Ovary (tissue), 10 donors: ENCODE measurements at places on chromosomes 4 and X.

- H3K27me3 ChIP-seq = no peaks in the 10 kb centered on the region
- H3K27ac ChIP-seq = no peak overlapping the region
- no peak overlapping the region for H3K4me3 ChIP-seq
- DNase-seq = no peak
- no peaks in the 10 kb centered on the region for H3K36me3 ChIP-seq
- no peaks in the 10 kb centered on the region for H3K4me1 ChIP-seq
These were observed 203.7 kb downstream of the BMPR1B start for GRCh38 chr4:94961420-94961819.

DNA sequence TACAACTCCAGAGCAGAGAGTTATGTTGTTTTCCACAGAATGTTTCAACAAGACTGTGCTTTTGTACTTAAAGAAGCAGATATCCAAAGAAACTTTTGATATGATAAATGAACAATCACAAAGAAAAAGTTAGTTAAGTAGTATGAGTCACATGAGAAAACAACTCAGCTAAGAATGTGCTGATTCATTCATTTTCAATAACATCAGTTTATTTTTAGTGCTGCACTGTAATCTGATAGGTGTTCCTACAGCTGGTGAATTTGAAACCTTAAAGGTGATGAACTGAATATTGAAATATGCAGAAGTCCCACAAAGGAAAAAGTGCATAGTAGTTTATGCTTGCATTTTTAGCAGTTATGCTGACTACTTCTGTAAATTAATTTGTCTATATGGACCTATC lies 180.3 kb upstream of the TENM3 start:
- H3K27ac ChIP-seq = no peak overlapping the region
- no peaks in the 10 kb centered on the region for H3K4me1 ChIP-seq
- no peaks in the 10 kb centered on the region for H3K36me3 ChIP-seq
- DNase-seq = no peak
- H3K27me3 ChIP-seq = no peaks in the 10 kb centered on the region

- H3K36me3 ChIP-seq = no peaks in the 10 kb centered on the region
- no peaks in the 10 kb centered on the region for H3K4me1 ChIP-seq
- no peak overlapping the region for H3K27ac ChIP-seq
These were observed 182.7 kb upstream of the FGF16 start for GRCh38 chrX:77264490-77264889.

- DNase-seq = no peak
- H3K27ac ChIP-seq = no peak overlapping the region
- H3K4me1 ChIP-seq = peaks cover 2% of the 10 kb centered on the region
These were observed 81.3 kb downstream of the FAM53A start for GRCh38 chr4:1602655-1603412.

DNA sequence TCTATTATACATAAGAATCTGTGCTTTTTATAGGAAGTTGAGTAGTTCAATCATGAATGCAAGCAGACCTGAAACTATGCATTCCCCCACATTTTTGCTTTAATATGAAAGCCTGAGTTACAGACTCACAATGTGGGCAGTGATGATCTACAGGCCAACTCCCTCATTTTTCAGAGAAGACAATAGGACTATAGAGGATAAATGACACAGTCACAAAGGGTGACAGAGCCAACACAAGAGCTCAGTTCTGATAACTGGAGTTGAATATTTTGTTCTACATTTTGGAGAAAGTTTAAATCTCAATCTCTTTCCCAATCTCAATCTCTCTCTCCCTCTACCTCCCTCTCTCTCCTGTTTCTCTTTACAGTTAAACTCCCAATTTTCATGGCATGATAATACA lies 27.0 kb downstream of the MBNL3 start:
- no peaks in the 10 kb centered on the region for H3K4me1 ChIP-seq
- H3K27me3 ChIP-seq = no peaks in the 10 kb centered on the region
- H3K27ac ChIP-seq = no peak overlapping the region
- no peak for DNase-seq
- no peak overlapping the region for H3K4me3 ChIP-seq

GRCh38 chr4:4289597-4289940 lies 385 bp downstream of the LYAR start:
- H3K36me3 ChIP-seq = no peaks in the 10 kb centered on the region
- peak overlapping the region; percentile 77 for H3K27ac ChIP-seq
- DNase-seq = no peak
- no peaks in the 10 kb centered on the region for H3K27me3 ChIP-seq

- H3K4me1 ChIP-seq = no peaks in the 10 kb centered on the region
- no peaks in the 10 kb centered on the region for H3K27me3 ChIP-seq
- no peak overlapping the region for H3K27ac ChIP-seq
- no peaks in the 10 kb centered on the region for H3K36me3 ChIP-seq
- H3K4me3 ChIP-seq = no peak overlapping the region
These were observed 999.5 kb upstream of the PABPC4L start for GRCh38 chr4:135201081-135201480.

DNA sequence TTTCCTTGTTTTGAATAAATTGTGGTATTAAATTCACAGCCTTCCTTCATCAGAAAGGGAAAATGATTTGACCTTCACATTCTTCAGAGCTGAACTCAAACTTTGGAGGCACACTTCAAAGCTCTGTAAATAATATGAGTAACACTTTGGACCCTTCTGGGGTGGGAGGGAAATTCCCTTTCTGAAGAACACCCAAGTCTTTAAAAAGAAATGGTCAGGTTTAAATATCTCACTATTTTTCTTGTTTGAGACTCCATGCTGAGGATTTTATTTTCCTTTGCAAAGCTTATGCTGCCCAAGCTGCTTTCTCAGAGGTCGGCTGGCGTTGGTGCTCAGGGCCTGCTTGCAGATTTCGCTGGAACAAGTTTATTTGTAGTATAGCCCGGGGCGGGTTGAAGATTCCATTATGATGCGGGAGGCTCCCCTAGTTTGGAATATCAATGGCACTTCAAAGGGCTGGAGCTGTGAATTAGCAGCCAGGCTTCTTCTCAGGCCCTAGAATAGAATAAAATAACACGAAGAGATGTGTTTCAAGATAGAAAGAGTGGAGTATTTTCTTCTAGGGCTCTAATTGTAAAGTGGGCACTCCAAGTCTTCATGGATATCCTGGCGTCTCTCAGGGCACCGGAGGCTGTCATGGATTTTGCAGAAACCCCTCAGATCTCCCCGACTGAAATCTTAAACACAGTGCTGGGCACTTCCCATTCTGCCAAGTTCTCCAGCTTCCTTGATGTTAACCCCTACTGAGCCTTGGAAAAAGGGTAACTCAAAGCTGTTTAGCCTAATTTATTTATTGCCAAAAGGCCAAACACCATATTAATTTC lies 315.6 kb downstream of the GPAT3 start:
- H3K27ac ChIP-seq = no peak overlapping the region
- no peaks in the 10 kb centered on the region for H3K27me3 ChIP-seq
- no peak overlapping the region for H3K4me3 ChIP-seq
- no peak for DNase-seq
- no peaks in the 10 kb centered on the region for H3K36me3 ChIP-seq

- H3K4me3 ChIP-seq = peak overlapping the region; percentile 59
- no peaks in the 10 kb centered on the region for H3K4me1 ChIP-seq
- DNase-seq = no peak
- H3K27ac ChIP-seq = peak overlapping the region; percentile 47
- no peaks in the 10 kb centered on the region for H3K36me3 ChIP-seq
- H3K27me3 ChIP-seq = no peaks in the 10 kb centered on the region
These were observed 708 bp downstream of the BCLAF3 start for GRCh38 chrX:19990151-19990555.

DNA sequence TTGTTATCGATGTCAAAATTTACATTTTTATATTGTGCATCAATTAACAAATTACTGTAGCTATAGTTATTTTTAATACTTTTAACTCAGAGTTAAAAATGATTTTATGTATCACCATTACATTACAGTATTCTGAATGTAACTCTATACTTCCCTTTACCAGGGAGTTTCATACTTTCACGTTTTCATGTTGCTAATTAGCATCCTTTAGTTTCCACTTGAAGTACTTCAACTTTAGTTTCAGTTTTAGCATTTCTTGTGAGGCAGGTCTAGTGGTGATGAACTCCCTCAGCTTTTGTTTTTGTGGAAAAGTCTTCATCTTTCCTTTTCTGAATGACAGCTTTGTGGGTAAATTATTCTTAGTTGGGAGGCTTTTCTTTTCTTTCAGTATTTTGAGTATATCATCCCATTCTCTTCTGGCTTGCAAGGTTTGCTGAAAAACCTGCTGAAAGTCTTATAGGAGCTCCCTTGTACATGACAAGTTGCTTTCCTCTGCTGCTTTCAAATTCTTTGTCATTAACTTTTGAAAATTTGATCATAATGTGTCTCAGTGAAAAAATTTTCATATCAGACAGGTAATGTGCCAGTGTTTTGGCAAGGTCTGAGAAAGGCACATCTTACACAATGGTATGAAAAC lies 9.8 kb upstream of the CISD2 start:
- H3K27ac ChIP-seq = no peak overlapping the region
- no peaks in the 10 kb centered on the region for H3K27me3 ChIP-seq
- no peak for DNase-seq
- no peaks in the 10 kb centered on the region for H3K36me3 ChIP-seq

DNA sequence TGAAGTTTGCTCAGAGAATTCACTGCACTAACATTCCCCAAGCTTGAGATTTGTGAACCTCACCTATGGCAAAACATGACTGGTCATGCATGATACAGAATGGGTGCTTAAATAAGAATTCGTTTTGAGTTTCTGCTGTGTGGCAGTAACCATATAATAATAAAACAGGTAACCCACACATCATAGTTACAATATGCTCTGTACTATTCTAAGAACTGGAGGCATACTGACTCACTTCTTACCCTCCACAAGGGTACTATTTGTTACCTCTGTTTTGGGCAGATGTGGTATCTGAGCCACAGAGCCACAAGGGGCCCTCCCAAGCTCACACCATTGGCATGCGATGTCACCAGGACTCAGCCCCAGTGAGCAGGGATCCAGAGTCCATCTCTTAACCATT lies 17.6 kb downstream of the SLC2A9 start:
- H3K27ac ChIP-seq = no peak overlapping the region
- H3K36me3 ChIP-seq = no peaks in the 10 kb centered on the region

GRCh38 chr4:172983014-172983413 lies 185.6 kb upstream of the GALNT7 start:
- no peak overlapping the region for H3K27ac ChIP-seq
- H3K4me1 ChIP-seq = no peaks in the 10 kb centered on the region

DNA sequence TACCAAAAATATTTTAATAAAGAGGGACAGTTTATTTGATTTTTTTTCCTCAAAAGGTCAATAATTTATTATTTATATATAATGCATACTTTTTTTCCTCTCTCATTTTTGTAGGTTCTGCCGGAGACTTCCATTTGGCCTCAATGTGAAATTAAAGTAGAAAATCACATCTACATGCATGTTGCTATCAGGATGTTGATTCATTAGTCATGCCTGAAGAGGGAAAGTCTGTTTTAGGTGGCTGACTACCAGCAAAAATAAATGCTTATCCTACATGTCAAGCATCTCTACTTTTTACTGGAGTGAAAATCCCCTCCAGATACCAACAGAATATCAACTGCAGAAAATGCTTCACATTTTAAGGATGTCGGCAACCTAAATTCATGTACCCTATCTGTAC lies 41.5 kb downstream of the KIAA0232 start:
- H3K27ac ChIP-seq = no peak overlapping the region
- no peak overlapping the region for H3K4me3 ChIP-seq
- DNase-seq = no peak
- H3K36me3 ChIP-seq = no peaks in the 10 kb centered on the region
- H3K27me3 ChIP-seq = no peaks in the 10 kb centered on the region
- H3K4me1 ChIP-seq = peaks cover 2% of the 10 kb centered on the region

GRCh38 chrX:107787827-107788226 lies 10.3 kb downstream of the NCBP2L start:
- no peak overlapping the region for H3K27ac ChIP-seq
- DNase-seq = no peak

DNA sequence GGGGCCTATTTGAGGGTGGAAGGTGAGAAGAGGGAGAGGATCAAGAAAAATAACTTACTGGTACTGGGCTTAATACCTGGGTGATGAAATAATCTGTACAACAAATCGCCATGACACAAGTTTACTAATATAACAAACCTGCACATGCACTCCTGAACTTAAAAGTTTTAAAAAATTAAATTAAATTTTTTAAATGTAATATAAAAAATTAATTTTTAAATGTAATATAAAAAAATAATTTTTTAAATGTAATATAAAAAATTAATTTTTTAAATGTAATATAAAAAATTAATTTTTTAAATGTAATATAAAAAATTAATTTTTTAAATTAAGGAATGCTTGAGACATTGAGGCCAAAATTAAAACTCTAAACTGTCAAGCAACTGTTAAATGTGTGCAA lies 124.3 kb upstream of the GALNT7 start:
- H3K36me3 ChIP-seq = no peaks in the 10 kb centered on the region
- DNase-seq = no peak
- no peaks in the 10 kb centered on the region for H3K27me3 ChIP-seq
- no peaks in the 10 kb centered on the region for H3K4me1 ChIP-seq

GRCh38 chr4:179196511-179196910 lies 1754.3 kb upstream of the AGA start:
- no peak overlapping the region for H3K27ac ChIP-seq
- no peak overlapping the region for H3K4me3 ChIP-seq
- no peaks in the 10 kb centered on the region for H3K36me3 ChIP-seq
- no peaks in the 10 kb centered on the region for H3K27me3 ChIP-seq

DNA sequence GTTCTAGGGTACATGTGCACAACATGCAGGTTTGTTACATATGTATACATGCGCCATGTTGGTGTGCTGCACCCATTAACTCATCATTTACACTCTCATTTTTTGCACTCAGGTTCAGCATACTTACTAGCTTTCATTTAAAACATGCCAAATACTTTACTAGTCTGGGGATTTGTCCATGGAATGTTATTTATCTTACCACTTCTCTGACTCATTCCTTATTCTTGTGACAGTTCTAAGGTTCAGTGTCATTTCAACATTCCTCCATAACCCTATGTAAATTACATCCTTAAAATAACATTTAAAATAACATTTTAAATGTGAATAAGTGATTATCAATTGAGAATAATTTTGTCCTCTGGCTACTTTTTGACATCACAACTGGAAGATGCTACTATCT lies 19.5 kb upstream of the SYTL5 start:
- H3K36me3 ChIP-seq = no peaks in the 10 kb centered on the region
- no peak overlapping the region for H3K27ac ChIP-seq
- H3K4me1 ChIP-seq = no peaks in the 10 kb centered on the region
- H3K4me3 ChIP-seq = no peak overlapping the region
- DNase-seq = no peak

- no peak overlapping the region for H3K27ac ChIP-seq
- H3K4me1 ChIP-seq = peaks cover 2% of the 10 kb centered on the region
- H3K27me3 ChIP-seq = no peaks in the 10 kb centered on the region
- DNase-seq = no peak
- H3K36me3 ChIP-seq = no peaks in the 10 kb centered on the region
These were observed 94.7 kb upstream of the CXXC4 start for GRCh38 chr4:104589264-104589868.

GRCh38 chr4:187929024-187929423 lies 66.5 kb upstream of the ZFP42 start:
- H3K4me1 ChIP-seq = peaks cover 2% of the 10 kb centered on the region
- no peaks in the 10 kb centered on the region for H3K36me3 ChIP-seq
- H3K27me3 ChIP-seq = no peaks in the 10 kb centered on the region
- no peak overlapping the region for H3K27ac ChIP-seq

GRCh38 chr4:80101792-80102116 lies 28.7 kb upstream of the ANTXR2 start:
- DNase-seq = no peak
- no peak overlapping the region for H3K27ac ChIP-seq
- H3K36me3 ChIP-seq = no peaks in the 10 kb centered on the region
- H3K4me3 ChIP-seq = no peak overlapping the region

- no peak overlapping the region for H3K27ac ChIP-seq
- DNase-seq = peak; percentile 59
- H3K4me1 ChIP-seq = no peaks in the 10 kb centered on the region
- H3K36me3 ChIP-seq = no peaks in the 10 kb centered on the region
- no peak overlapping the region for H3K4me3 ChIP-seq
These were observed 40.2 kb downstream of the SH3KBP1 start for GRCh38 chrX:19846995-19847790.
